Right atrium auricular region (tissue), 2 donors: ENCODE measurements at places on chromosomes 7 and 10. TPM values are rescaled to one million over a fixed set of nuclear protein-coding genes. Genes with fewer than 3 reads are reported as not detected.

The TDRD1 gene
- 0.12 TPM for total RNA-seq

The NUTM2A gene
- total RNA-seq, result 2.3 TPM

The SRI gene
- 42.5 TPM for total RNA-seq

The RASA4 gene
- 8.6 TPM for total RNA-seq

The PRSS1 gene
- not detected for total RNA-seq

The TBXAS1 gene
- 4.6 TPM for total RNA-seq

The COX19 gene
- 2.8 TPM for total RNA-seq

The SPAM1 gene
- not detected for total RNA-seq

The ARHGEF5 gene
- total RNA-seq, result 4.7 TPM

The OR6B1 gene
- not detected for total RNA-seq

DNA sequence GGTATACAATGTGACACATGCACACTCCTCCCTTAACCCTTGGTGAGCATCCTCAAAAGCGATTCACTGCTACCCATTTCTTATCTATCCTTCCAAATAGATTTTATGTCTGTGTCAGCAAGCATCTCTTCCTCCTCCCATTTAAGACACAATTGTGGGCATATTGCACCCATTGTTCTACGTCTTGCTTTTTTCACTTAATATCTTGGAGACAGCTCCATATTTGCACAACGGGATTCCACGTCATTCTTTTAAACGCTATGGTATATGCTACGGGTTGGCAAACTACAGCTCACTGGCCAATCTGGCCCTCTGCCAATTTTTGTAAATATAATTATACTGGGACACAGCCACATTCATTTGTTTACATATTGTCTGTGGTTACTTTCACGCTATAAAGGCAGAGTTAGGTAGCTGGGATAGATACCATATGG is 88.6 kb downstream of the RNF216 start:
- no peak for DNase-seq

GRCh38 chr7:115869801-115870200 is 160.8 kb downstream of the TFEC start:
- DNase-seq, result no peak

GRCh38 chr7:64656489-64656888 is 9.4 kb upstream of the ZNF107 start:
- DNase-seq, result peak; percentile 21

GRCh38 chr7:125119559-125120115 is 190.0 kb upstream of the POT1 start:
- DNase-seq, result no peak

DNA sequence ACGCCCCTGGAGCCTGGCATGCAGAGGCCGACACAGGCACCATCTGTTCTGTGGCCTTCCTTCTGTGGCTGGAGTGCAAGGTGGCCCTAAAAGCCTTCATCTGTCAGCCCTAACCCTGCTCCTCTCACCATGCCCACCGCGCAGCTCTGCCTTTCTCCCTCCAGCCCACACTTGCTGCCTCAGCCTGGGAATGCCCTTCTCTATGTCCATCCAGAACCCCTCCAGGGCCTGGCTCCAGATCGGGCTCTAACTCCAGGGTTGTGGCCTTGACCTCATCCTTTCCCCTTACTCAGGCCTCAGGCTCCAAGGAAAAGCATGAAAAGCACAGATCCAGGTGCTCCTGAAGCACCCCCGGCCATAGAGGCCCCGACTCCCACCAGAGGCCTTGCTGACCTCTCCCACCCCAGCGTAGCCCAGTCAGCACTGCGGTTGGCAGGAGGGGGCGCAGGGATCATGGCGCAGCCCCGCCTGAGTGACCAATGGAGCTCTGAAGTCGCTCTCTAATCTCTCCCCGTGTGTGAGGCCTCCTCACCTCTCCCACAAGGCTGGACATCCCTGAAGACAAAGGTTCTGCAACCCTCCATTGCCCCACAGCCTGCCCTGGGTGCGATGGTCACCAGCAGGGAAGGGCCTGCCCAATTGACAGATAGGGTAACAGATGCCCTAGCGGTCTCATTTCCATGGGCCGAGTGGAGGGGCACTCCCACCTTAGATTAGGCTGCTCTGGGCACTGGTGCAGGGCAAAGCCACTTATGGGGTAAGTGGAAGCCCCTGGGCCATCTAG is 9.2 kb downstream of the ZCCHC24 start:
- DNase-seq, result no peak
